ENCODE measurements at places on chromosomes 7 and 10. TPM values are rescaled to one million over a fixed set of nuclear protein-coding genes. Genes with fewer than 3 reads are reported as not detected.

DNA sequence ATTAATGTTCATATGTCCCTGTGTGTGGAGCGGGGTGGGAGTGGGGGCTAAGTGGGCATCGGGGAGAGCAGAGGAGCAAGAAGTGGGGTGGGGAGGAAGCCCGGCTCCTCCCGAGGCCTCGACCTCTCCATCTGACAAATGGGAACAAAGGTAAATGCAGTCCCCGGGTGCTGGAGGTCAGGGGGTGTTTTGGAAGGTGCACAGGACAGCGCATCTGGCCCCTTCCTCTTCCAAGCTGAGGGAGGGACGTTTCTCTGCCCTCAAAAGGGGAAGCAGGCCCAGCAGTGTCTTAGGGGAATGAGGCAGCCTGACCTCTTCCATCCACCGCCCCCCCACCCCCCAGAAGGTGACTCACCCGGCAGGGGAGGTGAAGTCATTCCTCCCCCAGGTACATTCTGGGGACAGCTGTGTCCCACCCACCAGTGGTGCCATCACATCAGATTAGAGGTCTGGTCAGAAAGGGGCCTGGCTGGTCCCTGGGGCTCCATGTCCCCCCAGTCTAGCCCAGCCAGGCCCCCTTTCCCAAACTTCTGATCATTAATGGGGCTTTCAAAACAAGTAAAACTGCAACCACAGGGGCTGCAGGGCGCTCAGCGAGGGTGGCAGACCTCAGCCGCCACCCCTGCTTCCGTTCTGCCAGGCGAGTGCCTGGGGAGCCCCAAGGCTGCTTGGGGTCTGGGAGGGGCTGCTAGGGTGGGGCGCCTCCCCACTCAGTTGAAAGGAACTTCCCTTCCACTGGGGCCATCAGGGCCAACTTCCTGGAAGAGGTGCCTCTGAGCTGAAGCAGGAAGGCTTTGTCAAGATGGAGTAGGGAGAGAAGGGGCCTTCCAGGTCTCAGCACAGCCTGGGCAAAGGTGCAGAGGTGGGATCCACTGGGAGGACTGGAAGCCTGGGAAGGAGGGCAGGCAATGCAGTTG lies 10.8 kb downstream of the LFNG start:
- DNase-seq, result peak; percentile 51

The AKR1D1 gene
- total RNA-seq, result not detected

- DNase-seq, result no peak
These were observed 90.9 kb downstream of the MLLT10 start for GRCh38 chr10:21624951-21625350.

GRCh38 chr10:42809676-42810075 lies 27.1 kb downstream of the BMS1 start:
- peak; percentile 20 for DNase-seq

DNA sequence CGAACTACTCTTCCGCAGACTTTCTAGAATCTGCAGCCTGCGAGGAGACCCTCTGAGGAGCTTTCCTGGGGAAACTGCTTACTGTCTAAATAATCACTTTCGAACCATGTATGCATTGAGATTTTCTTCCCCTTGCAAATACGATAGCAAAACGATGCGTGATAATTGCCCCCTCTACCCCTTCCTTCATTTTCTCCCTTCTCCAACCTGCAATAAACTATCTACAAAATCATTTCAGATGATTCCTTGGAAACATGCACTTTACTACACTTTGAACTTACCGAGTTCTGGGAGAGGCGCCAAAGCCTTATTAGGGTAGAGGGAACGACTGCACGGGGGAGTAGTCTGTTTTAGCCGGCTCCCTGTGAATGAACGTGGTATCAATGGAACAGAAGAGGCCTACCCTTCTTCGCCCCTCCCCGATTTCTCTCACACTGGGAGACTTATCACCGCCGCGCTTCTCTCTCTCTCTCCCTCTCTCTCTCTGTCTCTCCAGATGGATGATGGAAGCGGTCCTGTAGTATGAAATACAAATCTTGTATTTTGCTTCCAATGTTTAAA lies at the start of gene FGFBP3:
Gene FGFBP3, minus strand, starts transcription at position 370 of the 561 bp plus-strand sequence. CDS start 517 bp downstream, outside the sequence.
- no peak for DNase-seq

The ASB10 gene
- total RNA-seq, result not detected

DNA sequence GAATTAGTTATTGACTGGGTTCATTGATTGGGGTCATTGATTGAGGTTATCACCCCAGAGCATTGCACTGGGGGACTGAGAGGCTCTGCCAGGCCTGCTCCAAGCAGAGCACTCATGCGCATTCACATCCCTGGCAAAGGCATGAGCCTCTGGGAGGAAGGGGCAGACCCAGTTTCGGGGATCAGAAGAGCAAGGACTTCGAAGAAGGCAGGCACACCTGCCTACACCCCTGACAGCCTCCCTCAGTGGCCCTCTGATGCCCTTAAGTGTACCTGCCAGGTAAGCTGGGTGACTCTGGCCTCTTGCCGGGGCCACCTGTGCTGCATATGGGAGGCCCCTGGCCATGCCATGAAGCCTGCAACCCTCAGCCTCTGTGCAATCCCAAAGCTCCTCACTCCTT lies 181.1 kb downstream of the PTPN20 start:
- no peak for DNase-seq

DNA sequence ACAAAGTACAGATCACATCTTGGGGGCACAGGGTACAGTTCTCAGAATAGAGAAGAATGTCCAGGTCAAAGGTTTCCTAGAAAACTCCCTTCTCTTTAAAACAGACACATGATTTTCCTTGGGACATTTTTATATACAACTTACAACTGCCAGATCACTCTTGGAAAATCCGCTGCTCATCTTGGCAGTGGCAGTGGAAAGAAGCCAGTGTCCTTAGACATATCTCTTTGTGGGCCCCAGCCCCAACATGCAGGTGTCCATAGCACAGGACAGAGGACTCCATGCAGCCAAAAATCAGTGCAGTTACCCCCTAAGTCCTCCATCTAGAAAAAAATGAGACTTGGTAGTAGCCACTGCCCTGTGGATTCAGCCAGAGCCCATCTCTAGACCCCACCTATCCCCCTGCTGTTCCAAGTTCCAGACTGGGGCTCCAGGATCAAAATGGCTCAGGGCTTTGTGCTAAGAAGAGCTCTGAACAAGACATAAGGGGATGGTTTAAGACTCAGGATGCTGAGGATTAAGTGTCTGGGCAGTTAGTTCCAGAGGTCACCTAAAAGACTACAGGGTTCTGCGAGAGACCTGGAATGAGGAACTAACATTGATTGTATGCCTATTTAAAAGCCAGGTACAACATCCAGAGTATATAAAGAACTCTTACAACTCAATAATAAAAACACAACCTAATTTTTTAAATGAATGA lies 34.4 kb downstream of the HIPK2 start:
- DNase-seq, result no peak

- peak; percentile 89 for DNase-seq
These were observed 290.1 kb upstream of the ZMIZ1 start for GRCh38 chr10:78778444-78779338.

The ENO4 gene
- total RNA-seq, result not detected

The LRRTM3 gene
- total RNA-seq, result not detected

GRCh38 chr10:847868-848267 lies 83.6 kb downstream of the LARP4B start:
- no peak for DNase-seq

The PRSS37 gene
- not detected for total RNA-seq

The CALD1 gene
- 11.1 TPM for total RNA-seq

The HMX3 gene
- total RNA-seq, result not detected

The OR2A5 gene
- not detected for total RNA-seq

DNA sequence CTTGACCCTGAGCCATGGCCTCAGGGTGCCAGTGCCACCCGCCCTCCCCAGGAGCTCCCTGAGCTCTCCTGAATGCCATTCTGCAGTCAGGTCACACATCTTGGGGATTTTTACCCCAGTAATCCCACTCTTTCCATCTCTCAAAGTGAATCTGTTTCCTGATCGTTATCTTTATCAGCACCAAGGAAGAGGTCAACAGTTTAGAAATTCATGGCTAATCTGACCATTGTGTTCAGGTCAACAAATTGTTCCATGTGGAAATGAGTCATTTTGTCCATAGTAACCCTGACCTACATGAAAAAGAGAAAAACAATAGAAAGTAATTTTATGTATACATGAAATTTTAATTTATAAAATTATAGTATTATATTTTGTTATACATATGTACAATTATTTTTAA lies 28.8 kb upstream of the ZNF488 start:
- DNase-seq, result peak; percentile 30

DNA sequence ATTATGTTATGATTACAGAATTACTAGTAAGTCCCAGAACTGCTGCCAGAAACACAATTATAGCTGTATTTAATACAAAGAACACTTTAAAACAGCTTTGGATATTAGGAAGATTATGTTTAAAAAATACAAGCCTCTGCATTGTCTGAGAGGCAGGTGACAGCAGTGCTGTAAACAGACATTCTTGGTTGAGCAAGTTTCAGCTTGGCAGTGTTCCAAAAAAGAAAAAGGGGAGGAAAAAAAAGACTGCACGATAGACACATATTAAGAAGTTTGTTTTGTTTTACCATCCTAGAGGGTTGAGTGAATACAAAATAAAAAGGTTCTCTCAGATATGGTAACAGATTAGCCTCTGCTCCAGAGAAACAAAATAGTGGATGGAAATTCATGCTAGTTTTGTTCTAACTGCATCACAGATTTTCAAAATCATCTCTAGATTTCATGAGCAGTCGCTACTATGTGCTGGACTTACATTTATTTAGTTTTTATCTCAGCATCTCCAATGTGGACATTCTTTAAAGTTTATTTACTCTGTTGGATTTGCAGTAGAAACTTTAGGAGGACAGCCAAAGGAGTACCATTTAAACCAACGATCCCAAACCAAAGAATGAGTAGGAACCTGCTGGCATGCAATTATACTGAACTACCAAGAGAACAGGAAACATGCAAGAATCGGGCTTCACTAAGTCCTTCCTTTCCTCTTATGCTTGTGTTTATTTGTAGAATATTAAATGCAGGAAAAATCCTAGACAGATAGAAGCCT lies 9.0 kb downstream of the FAM204A start:
- peak; percentile 27 for DNase-seq

DNA sequence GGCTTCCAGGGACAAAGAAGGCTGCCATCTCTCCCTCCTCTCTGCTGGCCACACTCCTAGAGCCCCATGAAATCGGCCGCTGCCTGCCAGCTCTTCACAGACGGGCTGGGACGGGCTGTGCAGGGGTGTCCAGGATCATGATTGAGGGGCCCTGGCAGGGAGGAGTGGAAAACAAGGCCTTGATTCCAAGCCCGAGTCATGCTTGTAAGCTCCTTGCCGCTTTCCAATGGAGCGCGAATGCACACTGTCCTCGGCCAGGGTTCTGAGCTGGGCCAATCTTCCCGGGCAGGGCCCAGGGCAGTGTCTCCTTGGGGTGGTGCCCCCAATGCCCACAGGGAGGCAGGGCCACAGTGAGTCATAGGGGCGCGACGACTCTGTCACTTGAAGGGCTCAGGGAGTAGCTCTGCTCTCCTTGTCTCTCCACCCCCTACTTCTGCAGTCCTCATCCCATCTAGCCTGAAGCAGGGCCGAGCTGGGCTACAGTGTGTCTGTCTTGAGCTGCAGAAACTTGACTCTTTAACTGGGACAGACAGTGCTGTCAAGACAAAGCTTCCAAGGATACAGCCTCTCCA lies 186.2 kb upstream of the SVIL start:
- peak; percentile 49 for DNase-seq

The TBXAS1 gene
- total RNA-seq, result 48.6 TPM

DNA sequence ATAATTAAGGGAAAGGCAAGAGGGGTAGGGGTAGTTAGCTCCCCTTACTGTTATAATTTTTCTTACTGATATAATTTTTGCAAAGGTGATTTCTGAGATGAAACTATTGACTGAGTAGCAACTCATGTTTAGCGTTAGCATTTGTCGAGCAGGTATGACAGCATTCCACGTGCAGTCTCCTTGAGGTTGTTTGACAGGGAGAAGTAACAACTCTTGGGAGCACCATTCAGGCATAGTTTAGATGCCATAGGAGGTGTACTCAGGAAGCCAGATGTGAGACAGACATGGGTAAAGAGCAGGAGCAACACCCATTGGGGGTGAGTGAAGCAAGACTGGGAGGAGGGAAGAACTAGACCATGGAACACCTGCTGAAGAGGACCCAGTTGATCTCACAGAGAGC lies 96.6 kb upstream of the KLF6 start:
- no peak for DNase-seq

The SUN3 gene
- not detected for total RNA-seq

GRCh38 chr7:155889636-155890511 lies 77.6 kb upstream of the SHH start:
- DNase-seq, result no peak

The SHH gene
- total RNA-seq, result 8.7 TPM

- DNase-seq, result no peak
These were observed 143.8 kb downstream of the ARHGAP21 start for GRCh38 chr10:24579906-24580305.

DNA sequence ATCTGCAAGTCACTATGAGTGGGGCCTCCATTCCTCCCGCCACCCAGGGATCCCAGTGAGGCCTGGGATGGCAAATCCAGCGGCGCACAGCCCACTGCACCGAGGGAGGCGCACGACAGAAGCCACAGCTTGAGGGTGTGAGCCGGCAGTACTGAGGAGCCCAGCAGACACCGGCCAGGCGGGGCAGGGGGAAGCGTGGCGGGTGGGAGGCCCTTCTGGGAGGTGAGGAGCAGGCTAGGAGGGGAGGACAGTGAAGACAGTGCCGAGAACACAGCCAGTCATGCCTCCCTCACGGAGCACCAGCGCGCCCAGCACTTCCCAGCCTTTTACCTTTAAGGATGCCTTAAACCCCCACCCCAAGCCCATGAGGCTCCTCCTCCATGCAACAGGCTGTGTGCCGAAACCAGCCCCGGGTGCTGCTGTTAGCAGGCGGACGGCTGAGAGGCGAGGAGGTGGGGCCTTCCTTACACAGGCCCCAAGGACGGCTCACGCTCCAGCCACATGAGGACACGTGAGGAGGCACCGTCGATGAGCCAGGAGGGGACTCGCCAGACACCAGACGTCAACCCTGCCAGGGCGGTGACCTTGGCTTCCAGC lies 258.5 kb downstream of the PTPRN2 start:
- DNase-seq, result no peak

DNA sequence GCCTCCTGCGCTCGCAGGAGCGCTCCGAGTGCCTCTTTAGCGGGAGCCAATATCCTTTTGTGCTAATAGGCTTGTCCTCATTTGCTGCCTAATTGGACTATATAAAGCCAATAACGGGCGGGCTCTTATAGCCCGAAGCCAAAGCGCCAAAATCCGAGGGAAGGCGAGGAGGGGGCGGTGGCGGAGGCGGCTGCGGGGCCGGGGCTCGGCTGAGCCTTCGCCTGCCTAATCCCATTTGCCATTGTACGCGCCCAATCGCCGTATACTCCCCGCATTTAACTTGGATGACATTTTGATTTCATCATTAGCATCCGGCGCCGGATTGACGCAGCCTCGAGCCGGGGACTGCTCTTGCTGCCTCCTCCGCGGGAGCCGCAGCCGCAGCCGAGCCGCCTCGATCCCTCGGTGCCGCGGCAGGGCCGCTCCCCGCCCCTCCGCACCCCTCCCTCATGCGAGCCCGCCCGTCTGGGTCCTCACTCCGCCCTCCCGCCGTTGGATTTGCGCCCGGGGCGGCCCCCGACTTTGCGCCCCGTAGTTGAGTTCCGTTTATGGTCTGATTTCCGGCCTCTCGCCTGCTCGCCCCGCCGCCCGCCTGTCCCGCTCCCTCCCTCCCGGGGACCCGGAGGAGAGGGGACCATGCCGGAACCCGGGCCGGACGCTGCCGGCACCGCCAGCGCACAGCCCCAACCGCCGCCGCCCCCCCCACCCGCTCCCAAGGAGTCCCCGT lies at the start of gene HMX3:
Gene HMX3, plus strand, starts transcription at position 556 of the 727 bp plus-strand sequence. Its CDS starts 81 bp downstream, at position 637.
- DNase-seq, result no peak

Measured in Caki2 (cell line).